ENCODE measurements at places on chromosomes 6 and 20.
A peak's percentile ranks its signal among the peaks of the same experiment; 100 is the strongest.

GRCh38 chr6:36650848-36651478 is 27.6 kb upstream of the CDKN1A start:
- DNase-seq = peak; percentile 72

- no peak for DNase-seq
Observed at GRCh38 chr6:53439556-53439955, 90.8 kb upstream of the ELOVL5 start.

DNA sequence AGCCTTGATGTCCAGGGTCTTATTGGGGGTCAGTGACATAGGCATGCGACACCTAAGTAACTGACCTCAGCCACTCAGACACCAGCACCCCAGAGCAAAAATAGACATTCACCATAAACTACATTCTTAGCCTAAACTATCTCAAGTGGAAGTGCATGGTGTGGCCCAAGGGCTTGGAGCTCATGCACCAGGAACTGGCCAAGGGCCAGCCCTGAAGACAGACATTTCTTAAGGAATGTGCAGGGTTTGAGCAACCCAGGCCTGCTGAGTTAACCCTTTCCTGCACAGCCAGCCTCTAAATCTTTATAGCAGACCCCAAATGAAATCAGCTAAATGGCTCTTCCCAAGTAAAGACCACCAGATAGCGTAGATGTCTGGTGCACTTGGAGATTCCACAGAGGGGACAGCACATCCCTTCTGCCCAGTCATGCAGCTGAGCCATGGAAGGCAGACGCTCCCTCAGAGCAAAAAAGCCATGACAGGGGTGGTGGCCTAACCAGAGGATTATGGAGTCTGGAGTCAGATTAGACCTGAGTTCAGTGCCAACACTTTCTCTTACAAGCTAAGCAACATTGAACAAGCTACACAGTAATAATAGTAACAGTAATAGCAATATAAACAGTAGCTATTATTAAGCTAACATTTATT is 222.6 kb downstream of the ZMYND8 start:
- no peak for DNase-seq

- peak; percentile 62 for DNase-seq
Observed at GRCh38 chr6:137853569-137854213, 13.4 kb upstream of the TNFAIP3 start.

DNA sequence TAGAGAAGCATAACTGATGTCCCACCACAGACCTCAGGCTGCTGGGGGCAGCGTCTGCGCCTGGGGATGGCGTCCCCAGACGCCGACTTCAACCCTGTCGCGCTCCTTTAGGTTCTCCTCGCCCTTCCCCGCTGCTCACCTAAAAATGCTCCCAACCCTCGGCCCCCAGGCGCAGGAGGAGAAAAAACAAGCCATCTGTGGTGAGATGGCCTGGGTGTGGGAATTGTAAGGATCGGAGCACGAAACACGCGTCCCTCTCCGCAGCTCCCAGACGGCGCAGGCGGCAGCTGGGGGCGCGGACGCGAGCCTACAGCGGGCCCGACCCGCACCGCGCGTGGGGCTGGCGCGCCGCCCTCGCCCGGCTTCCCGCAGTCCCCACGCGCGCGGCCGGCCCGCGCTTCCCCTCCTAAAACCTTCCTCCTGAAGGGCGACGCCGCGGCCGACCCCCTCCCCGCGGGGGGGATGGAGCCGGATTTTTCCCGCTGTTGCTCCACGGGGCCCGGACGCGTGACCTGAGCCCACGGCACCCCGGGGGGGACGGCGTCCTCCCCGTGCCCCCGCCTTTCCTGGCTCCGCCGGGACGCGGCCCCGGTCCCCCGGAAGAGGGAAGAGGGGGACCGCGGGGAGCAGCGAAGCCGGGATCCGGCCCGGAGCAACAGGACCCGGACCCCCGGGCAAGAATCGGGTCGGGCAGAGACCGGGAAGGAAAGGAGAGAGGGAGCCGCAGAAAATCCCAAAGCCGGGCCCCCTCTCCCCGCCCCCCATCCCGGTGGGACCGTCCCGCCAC is 611 bp downstream of the EPB41L2 start:
- DNase-seq = peak; percentile 9
